B cell (primary cell): ENCODE measurements at places on chromosomes 3 and 15. TPM values are rescaled to one million over a fixed set of nuclear protein-coding genes. Genes with fewer than 3 reads are reported as not detected.

GRCh38 chr3:18208091-18208490, 217.0 kb downstream of the SATB1 start:
- DNase-seq, result no peak

Gene MRPL47
- 7.5 and 12.9 TPM in 2 replicates for polyA plus RNA-seq

DNA sequence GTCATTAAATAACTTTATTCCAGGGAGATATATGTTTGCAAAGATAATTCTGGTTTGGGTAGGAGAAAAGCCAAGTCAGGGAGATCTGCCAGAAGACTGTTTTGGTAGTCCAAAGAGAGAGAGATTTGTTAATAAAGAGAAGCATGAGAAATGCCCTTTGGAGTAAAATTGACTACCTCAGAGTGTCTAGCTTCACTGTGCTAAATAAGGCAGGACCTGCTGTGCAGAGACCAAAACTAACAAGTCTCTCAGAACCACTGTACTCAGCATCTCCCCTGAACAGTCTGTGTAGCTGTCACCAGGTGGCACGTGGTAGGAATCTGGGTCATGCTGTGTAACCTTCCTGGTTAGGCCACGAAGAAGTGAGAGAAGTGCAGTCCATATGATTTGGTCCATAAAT, 31.6 kb upstream of the SLC35G2 start:
- DNase-seq, result peak; percentile 4

DNA sequence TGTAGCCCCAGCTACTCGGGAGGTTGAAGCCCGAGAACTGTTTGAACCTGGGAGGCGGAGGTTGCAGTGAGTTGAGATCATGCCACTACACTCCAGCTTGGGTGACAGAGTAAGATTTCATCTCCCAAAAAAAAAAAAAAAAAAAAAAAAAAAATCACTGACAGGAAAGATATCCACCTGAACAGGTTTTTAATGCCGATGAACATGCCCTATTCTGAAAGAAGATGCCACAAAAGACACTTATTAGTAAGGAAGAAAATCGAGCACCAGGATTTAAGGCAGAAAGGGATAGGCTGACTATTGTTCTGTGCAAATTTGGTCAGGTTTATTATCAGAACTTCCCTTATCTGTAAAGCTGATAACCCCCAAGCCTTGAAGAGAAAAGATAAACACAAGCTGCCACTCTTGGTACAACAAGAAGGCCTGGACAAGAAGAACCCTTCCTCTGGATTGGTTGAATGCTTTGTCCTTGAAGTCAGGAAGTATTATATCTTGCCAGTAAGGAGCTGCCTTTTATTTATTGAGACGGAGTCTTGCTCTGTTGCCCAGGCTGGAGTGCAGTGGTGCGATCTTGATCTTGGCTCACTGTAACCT, 2.7 kb upstream of the PARP16 start:
- no peak for DNase-seq

Gene IQCH
- 0.10 TPM in 1 of 2 replicates, not detected in the other for polyA plus RNA-seq

Gene BCL2A1
- polyA plus RNA-seq, result 34.0 and 49.2 TPM in 2 replicates

GRCh38 chr3:4865714-4866113, 113.5 kb upstream of the BHLHE40 start:
- no peak for DNase-seq

GRCh38 chr15:83248151-83249029, 36.1 kb downstream of the BNC1 start:
- DNase-seq, result peak; percentile 57
